ENCODE measurements at places on chromosomes 4 and X.

GRCh38 chr4:180314972-180315371 lies 1928.2 kb upstream of the TENM3 start:
- no peak for ATAC-seq

- no peak for ATAC-seq
Measured at GRCh38 chr4:164482758-164483157, 271.2 kb upstream of the SMIM31 start.

DNA sequence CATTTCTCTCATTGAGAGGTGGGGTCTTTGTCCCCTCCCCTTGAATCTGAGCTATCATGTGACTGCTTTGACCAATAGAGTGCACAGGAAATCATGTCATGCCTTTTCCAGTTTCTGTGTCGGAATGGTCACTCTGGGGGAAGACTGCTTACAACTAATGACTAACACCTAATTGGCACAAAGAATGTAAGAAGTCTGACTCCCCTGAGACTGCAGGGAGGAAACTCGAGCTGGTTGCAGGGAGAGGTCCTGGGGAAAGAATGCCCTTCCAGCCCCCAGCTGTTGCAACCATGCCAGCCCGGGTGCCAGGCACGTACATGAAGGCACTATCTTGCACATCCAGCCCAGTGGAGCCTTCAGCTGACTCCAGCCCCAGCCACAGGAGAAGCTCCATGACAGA lies 254.2 kb downstream of the DHX15 start:
- no peak for ATAC-seq

- no peak for ATAC-seq
Measured at GRCh38 chrX:29581223-29581622, 634.1 kb upstream of the MAGEB2 start.

DNA sequence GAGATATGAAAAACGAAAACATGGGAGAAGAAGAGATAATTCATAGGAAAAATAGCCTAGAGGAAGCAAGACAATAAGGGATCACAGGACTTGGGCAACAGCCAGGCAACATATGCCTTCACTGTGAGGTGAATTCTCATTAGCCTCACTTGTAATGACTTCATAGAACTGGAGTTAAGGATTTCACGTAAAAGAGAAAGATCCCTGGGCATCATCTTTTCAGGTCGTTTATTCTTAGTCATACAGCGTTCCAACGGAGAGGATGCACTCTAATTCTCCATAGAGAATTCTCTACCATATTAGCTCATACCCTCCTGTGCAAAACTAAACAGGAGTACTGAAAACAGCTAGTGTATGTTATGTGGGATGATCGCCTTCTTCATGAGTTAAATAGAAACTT lies 1.4 kb downstream of the PRKG2 start:
- ATAC-seq = no peak

- ATAC-seq = no peak
Measured at GRCh38 chr4:41102414-41103092, 111.8 kb downstream of the APBB2 start.

DNA sequence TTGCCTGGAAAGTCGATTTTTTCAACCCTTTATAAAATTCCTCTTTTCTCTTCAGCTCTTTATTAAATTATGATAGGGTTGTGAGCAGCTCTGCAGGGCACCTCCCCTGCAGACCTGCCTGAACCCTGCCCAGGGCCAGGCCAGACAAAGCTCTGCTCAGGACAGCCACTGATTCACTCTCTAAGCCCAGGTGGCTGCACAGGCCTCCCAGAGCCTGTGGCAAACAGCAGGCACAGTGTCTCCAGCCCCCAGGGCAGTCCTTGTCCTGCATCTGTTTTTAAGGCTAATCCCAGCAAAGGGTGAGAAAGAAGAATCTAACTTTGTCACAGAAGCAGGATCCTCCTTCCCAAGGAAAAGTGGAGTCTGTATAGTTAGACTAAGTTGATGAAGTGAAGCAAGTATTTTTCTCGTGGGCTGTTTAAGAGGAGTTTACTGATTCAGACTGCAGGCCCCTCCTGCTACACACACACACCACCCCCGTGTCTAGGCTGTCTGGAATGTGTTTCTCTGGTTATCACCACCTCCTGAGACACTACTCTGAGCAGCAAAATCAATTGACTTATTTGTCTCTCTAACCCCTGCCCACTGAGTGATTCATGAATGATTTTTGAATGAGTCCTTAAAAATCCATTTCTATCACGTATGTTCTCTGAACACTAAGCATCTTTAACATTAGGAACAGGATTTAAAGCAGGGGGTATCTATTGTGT lies 101.7 kb downstream of the CHIC2 start:
- ATAC-seq = no peak

- no peak for ATAC-seq
Measured at GRCh38 chr4:136651278-136651667, 881.0 kb downstream of the PCDH18 start.

DNA sequence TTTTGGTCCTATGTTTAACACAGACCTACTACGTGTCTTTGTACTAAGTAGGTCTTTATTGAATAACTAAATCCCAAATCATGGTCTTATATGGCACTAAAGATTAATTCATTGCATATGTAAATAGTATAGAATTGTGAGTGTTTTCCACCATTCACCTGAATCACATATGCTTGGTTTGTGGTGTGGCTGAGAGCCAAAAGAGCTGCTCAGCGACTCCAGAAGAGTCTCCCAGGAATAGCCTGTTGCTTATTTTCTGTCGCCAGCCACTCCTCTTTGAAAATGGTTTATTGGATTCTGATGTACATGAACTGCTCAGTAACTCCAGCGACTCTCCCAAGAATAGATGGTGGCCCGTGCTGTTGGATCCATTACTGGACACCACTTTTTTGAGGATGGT lies 184.5 kb downstream of the CLCN4 start:
- no peak for ATAC-seq

GRCh38 chrX:20947411-20947912 lies 426.8 kb upstream of the CNKSR2 start:
- ATAC-seq = no peak

DNA sequence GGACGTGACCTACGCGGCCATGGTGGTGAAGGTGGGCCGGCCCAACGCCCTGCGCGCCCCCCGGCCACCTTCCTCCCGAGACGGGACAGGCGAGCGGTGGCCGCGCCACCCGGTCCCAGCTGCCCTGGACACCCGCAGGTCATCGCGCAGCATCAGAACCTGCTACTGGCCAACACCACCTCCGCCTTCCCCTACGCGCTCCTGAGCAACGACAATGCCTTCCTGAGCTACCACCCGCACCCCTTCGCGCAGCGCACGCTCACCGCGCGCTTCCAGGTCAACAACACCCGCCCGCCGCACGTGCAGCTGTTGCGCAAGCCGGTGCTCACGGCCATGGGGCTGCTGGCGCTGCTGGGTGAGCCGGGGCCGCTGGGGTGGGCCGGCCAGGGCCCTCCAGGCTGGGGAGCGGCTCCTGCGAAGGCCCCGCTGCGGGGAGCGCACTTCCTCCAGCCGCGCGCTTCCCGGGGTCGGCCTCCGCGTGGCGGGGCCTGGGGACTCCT lies 9.0 kb upstream of the SLC26A1 start:
- no peak for ATAC-seq

DNA sequence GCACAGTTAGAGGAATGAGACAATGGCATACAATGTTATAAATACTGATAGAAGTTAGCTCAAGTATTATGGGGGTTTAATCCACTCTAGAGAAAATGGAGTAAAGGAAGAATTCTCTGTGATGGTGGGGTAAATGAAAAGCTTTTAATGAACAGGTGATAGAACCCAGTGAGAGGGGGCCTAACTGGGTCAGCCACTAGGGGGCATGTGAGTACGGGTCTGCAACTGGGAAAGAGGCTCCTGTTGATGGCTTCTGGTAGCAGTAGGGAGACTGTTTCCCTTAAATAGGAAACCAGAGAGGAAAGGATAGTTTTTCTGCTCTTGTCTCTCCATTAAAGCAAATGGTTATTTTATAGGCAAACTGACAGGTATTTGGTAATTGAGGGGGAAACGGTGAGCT lies 132.8 kb upstream of the GPR101 start:
- ATAC-seq = no peak

- ATAC-seq = no peak
Measured at GRCh38 chrX:94058728-94059382, 384.8 kb downstream of the FAM133A start.

- ATAC-seq = no peak
Measured at GRCh38 chr4:128570387-128570975, 239.0 kb upstream of the JADE1 start.

- ATAC-seq = no peak
Measured at GRCh38 chr4:163613383-163613782, 118.9 kb downstream of the TMA16 start.

DNA sequence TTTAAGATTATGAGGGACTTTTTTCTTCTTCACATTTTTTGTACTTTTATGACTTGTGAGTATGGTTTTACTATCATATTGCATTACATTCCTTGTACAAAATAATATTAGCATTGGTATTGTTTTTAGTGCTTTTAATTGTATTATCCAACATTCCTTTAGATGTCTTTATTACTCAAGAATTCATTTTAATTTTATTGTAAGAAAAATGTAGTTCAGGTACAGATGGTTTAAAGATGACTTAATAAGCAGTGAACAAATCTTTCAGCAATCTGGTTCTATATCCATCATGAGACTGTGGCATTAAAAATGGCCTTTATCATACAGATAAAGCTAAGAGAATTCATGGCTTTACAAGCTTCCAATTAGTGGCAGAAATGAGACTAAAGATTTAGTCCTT lies 191.6 kb downstream of the ANTXR2 start:
- no peak for ATAC-seq

- ATAC-seq = no peak
Measured at GRCh38 chrX:7027071-7027470, 120.4 kb upstream of the STS start.

DNA sequence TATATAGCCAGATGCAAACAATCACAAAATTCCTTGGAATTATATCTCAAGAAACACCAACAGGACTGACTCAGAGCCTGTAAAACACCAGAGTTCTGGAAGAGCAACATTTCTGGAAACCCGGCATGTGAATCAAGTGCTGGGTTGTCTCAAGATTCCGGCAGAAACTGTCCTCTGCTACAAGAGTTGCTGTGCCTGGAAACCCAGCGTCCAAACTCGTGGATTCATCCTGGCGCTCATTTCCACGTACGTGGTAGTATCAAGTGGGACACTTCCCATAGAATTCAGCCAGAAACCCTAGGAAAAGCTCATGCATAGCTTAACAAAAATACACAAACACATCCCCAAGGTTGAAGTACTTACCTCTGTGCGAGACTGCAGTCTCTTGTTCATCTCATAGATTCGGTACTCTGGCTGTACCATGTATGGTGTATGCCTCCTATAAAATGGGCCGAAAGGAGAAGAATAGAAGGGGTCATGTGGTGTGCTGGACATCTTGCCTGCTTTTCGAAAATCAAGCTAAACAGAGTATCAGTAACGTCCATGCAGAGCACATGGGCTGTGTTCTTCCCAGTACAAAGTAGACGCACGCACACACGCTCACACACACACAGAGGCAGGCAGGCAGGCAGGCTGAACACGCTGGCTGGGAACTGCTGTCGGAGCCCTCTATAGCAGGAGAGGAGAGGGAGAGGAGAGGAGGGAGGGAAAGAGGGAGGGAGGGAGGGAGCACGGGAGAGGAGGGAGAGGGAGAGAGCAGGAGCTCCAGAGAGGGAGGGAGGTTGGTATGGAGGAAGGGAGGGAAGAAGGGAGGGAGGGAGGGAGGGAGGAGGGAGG lies at the start of gene LDB2:
Gene LDB2, minus strand, starts transcription at position 655 of the 837 bp plus-strand sequence.
- no peak for ATAC-seq

DNA sequence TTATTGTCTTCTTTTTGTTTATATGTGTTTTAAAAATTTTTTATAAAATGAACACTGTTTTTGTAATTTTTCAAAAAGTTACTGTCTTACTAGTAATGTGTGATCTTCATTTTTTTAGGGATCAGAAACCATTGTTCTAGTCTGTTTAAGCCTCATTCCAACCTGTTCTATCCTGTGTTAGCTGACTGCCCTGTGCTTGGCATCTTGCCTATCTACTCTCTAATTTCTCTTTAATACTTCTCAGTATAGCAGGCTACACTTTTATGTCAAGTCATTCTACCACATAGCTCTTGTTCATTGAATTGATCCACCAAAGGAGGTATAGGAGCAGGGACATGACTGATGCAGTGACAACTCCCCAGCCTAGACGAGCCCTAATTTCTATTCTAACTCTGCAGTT lies 70.2 kb upstream of the PLS3 start:
- no peak for ATAC-seq

GRCh38 chr4:147025042-147025441 lies 79.4 kb upstream of the TTC29 start:
- ATAC-seq = no peak

Measured in activated CD4-positive, CD25-positive, alpha-beta regulatory T cell treated with anti-CD3 and anti-CD28 coated beads, Interleukin-2, amount 50 U/mL, for 24 hours (primary cell).